ENCODE measurements at places on chromosomes 12 and 14.

DNA sequence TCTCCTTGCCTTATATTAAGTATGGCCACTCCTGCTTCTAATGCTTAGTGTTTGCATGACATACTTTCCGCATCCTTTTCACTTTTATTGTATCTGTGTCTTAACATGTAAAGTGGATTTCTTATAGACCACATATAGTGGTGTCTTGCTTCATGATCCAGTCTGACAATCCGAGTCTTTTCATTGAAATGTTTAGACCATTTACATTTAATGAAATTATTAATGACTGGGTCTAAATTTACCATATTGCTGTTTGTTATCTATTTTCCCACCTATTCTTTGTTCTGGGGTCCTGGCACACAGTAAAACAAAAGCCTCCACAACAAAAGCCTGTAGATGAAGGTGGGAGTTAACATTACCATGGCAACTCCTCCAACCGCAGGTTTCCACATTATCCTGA is 22.9 kb downstream of the ERH start:
- DNase-seq = no peak

GRCh38 chr14:69999261-69999674 is 120.1 kb downstream of the SMOC1 start:
- no peak for DNase-seq

DNA sequence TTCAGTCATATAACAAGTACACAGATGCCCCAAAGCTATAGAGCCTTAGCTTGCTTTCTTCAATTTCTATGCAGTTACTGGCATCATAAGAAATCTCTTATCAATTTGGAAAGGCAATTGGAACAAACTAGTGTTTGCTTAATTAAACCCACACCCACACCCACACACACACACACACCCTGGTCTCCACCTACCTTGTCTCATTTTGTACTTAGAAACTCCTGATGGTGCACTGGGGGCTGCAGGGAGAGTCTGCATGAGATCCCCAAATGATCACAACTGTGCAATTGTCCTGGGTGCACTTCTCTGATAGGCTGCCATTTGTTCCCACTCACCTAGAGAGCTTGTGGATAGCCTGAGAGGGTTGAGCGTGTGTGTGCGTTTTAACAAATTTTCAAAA is 40.5 kb upstream of the PTCSC3 start:
- no peak for DNase-seq

- DNase-seq = no peak
Measured at GRCh38 chr12:62576503-62576902, 109.9 kb downstream of the MON2 start.

- no peak for DNase-seq
Measured at GRCh38 chr14:30960216-30960615, 65.2 kb upstream of the AP4S1 start.

GRCh38 chr12:5807514-5808219 is 137.4 kb downstream of the ANO2 start:
- no peak for DNase-seq

GRCh38 chr12:94732367-94732990 is 82.1 kb upstream of the TMCC3 start:
- DNase-seq = no peak

- DNase-seq = no peak
Measured at GRCh38 chr14:48350971-48351370, 675.6 kb upstream of the MDGA2 start.
